MV-4-11 (cell line): ENCODE measurements at places on chromosomes 6 and 20.

DNA sequence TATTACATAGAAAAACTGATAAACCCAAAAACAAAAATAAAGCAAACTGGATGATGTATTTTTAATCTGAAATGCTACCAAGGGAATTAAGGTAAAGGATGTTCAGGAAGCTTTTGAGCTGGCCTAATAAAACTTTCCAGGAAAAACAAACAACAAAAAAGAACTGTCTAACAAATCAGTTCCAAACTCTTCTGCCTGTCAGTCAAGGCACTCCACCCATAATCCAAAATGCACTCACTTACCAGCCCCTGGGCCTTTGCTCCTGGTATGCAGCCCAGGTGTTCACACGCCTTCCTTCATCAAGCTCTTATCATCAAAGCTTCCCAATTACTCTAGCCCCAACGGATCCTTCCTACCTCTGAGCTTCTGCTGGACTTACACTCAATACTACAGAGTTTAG is 3.7 kb downstream of the EXOC2 start:
- no peak for DNase-seq

- DNase-seq: no peak
Measured at GRCh38 chr6:116542426-116542825, 3.1 kb downstream of the TRAPPC3L start.

GRCh38 chr6:150813319-150813992 is 52.0 kb upstream of the MTHFD1L start:
- DNase-seq: no peak

GRCh38 chr6:152118678-152119077 is 311.2 kb downstream of the ESR1 start:
- no peak for DNase-seq

DNA sequence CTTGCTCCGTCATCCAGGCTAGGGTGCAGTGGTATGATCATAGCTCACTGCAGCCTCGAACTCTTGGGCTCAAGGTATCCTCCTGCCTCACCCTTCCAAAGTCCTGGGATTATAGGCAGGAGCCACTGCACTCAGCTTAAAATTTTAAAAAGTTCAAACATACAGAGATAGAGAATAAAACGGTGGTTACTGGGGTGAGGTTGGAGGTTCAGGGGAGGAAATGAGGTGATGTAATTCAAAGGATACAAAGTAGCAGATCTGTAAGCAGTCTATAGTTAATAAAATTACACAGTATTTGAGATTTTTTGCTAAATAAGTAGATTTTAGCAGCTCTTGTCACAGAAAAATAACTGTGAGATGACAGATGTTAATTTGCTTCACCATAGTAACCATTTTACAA is 7.5 kb upstream of the AFG1L start:
- DNase-seq: no peak

GRCh38 chr6:66740346-66740745 is 1033.3 kb upstream of the EYS start:
- no peak for DNase-seq

GRCh38 chr6:3687847-3688246 is 63.7 kb downstream of the PXDC1 start:
- DNase-seq: no peak

DNA sequence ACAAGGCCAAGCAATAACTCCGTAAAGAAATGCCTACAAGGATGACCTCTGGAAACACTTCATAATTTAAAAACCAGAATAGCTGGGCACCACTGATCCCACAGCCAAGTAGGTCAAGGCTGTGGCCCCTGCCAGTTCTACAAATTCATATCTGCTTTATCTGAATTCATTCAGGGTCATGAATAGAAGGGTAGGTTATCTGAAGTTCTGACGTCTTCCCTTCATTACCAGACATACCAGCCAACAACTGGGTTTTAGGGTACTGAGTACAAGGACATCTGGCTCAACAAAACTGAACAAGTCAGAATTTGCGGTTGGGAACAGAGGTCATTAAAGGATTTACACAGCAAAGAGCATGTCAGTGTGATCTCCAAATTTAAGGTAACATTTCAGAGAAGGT is 26.0 kb downstream of the MAP3K5 start:
- no peak for DNase-seq

GRCh38 chr6:32867554-32868256 is 13.7 kb downstream of the PSMB9 start:
- no peak for DNase-seq
